ENCODE measurements at places on chromosomes 7 and 10.

GRCh38 chr10:125092564-125093031, 67.8 kb downstream of the CTBP2 start:
- DNase-seq: no peak

DNA sequence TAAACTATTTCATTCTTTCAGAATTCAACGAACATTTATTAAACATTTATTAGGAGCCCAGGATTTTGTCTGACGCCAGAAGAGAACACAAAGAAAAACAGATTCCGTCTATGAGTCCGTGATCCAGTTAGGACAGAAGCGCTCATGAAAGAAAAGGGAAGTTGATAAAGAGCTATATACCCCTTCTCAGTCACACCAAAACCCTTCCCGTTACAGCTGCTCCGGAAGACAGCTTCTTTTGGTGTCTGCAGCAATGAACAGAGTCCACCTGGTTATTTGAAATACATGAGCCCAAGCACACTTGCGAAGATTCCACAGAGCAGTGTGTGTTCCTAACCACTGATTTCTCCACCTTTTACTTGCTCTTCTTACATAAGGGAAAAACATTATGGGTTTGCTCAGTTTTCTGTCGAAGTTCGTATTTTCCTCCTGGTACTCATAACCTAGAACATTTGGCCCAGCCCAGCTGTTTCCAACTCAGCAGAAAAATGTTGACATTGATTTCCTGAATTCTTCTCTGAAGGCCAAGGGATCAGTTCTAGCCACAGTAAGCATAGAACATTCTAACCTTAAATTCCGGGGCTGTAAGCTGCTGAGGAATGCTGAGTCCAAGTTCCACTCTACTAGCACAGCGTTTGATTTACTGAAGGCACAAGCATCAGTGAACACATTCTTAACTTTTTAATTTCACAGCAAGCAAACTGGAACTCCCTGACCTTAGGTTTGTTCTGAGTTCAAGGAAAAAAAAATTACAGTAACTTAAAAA, 206.5 kb downstream of the SORCS1 start:
- peak; percentile 61 for DNase-seq

DNA sequence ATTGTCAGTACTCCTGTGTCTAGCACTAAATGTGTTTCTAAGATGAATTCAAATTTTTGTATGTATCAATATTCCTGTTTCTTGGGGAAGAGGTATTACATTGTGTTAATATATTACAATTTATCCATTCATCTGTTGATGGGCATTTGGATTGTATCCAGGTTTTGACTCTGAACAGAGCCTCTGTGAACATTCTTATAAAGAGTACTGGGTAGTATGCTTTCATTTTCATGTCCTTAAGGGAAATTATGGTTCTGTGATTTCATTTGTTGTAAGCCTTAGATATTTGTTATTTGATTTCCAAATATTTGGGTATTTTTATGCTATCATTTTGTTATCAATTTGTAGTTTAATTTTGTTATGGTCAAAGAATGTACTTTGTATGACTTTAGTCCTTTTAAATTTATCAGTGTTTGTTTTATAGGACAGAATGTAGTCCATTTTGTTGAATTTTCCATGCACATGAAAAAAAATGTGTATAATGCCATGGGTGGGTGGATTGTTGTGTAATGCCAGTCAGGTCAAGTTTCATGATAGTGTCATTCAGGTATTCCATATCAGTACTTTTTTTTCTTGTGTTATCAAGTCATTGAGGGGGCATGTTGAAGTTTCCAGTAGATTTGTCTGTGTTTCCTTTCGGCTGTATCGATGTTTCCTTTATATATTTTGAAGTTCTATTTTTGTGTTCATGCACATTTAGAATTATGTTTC, 38.4 kb downstream of the STAM start:
- DNase-seq: no peak

DNA sequence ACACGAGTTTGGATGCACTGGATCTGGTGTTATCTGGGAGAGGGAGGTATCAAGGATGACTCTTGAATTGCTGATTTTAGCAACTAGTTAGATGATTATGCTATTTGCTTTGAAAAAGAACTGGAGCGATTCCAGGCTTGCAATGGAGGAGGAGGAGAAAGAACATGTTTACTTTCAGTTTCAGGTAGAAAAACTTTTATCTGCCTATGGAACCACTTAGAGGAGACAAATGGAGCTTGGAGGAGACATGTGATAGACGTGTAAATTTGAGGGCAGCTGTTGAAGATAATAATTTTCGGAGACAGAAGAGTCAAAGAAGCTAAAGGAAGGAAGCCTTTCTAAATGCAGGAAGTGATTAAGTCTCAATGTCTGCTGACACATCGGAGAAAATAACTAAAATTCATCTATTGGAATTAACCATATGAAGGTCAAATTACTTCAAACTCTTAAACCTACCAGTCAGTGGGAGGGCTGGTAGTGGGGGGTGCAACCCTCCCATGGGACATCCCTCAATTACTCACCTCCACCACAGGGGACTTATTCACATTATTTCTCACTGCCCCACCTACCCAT, 56.4 kb upstream of the GNAI1 start:
- peak; percentile 5 for DNase-seq
